H54 (cell line): ENCODE measurements at places on chromosomes 3 and 15.

GRCh38 chr3:53780806-53781205 is 65.4 kb downstream of the CHDH start:
- no peak for DNase-seq

DNA sequence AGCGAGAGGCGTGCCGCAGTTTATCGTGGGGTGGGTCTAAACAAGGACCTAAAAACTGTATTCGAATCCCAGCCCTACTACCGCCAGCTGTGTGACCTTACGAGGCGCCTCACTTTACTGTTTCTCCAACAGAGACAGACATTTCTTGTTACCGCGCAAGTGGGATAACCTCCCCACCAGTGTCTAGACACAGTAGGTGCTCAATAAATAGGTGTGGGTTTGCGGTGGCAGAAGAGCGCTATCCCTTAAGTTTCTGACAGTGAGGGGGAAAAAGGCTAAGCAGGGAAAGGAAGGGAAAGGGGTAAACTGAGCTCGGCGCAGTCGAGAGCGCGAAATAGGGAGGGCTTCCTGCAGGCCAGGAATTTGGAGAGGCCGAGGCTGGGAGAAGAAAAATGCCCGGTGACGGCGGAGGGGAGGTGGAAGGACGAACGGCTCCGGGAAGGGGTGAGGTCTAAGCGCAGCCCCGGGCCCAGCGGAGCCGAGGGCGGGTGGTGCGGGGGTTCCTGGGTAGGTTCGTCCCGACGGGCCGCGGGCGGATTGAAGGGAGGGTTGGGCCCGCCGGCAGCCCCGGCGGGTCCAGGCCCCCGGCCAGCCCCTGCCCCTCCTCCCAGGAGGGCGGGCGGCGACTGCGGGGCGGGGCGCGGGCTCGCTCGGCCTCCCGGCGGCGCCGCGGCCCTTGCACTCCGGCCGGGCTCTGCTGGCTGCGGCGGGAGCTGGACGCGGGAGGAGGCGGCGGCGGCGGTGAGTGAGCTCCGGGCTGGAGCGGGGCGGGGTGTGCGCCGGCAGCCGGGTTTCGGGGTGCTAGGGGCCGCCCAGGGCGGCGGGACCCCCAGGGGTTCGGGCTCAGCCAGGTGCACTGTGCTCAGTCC is at the start of gene CGNL1:
Gene CGNL1 (plus strand): TSS at position 679 of the 869 bp plus-strand sequence. CDS start 61,495 bp downstream, outside the sequence.
- peak; percentile 33 for DNase-seq

- DNase-seq = no peak
Measured at GRCh38 chr3:42904076-42904475, 1.9 kb upstream of the ZNF662 start.

DNA sequence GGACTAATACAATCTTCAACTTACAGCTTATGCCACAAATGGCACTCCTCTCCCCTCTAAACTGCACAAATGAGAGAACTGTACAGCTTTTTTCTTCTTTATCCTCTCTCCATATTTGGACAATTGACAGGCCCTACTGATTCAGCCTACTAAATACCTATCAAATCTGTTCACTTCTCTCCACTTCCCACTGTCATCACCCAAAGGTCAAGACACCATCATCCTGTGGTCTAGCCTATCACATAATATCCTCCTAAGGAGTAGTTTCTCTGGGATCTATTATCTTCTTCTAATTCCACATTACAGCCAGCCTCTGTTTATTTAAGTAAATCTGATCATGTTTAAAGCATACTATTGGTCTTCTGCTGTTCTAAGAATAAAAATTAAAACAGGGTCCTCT is 33.0 kb upstream of the SLC12A8 start:
- no peak for DNase-seq

DNA sequence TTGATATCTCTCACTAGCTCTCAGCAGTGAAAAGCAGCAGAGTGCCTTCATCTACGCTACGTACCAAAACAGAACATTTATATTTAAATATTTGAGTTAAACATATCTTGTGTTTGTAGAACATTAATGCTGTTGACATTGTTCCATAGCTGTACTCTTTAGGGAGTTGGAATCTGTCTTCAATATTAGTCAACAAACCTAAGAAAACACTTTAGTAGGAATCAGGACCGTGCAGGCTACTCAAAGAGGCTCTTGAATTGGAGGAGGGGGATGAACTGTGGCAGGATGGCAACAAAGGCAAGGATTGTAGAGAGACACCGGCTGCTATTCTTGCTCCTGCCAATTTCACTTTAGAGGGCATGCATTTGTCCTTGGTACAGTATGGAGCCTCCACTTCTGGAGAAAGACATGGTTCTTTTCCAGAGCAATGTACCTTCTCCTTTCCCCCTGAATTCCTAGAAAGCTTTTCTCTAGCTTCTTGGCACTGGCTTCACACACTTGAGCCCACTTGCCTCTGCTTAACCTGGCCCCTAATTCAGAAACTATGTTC is 265.9 kb downstream of the CD47 start:
- DNase-seq = no peak

GRCh38 chr3:107133891-107134290 is 243.3 kb upstream of the CCDC54 start:
- DNase-seq = no peak
